ENCODE measurements at places on chromosomes 12 and 14.

GRCh38 chr14:57080691-57081090 is 188.0 kb downstream of the EXOC5 start:
- DNase-seq = no peak

GRCh38 chr14:102500158-102500662 is 9.4 kb downstream of the ANKRD9 start:
- DNase-seq = peak; percentile 59

GRCh38 chr14:105505101-105505500 is 14.1 kb downstream of the TEDC1 start:
- no peak for DNase-seq

DNA sequence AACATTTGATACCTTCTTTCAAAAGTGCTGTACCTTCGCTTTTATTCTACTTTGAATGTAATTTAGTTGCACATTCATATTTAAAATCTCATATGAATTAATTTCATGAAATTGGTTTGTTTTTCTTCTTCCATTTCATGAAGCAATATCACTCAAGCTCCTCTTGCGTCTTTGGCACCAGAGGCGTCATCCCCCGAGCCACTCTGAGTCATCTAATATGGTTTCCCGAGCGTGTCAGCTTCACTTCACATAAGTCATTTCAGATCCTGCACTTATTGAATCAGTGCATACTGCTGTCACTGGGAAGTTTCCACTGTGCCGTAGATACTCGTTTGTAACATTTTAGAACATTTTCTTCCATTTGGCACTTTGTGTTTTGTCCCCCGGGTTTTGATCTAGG is 105.6 kb downstream of the SLC25A47 start:
- DNase-seq = no peak

DNA sequence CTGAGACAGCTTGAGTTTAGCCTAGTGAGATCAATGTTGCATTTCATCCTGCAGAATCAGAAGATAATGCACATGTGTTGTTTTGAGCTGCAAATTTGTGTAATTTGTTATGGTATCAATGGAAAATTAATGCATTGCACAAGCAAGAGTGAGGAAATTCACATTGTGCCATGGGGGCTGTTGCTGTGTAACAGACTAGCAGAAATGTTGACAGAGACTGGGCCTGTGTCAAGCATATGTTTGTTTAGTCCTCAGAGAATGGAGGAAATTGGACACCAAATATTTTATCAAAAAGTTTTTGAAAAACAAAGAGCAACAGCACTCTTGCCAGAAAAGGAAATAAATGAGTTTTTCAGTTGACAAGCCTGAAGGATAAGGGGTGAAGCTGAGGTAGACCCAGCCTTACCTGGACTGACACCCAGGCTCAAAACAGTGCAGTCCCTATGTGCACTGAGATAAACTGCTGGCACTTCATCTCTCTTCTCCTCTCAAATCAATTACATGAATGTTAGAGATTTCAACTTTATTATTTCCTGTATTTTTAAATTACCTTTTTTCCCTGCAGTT is 1150.0 kb downstream of the FSCB start:
- DNase-seq = no peak

GRCh38 chr14:69404883-69405282 is 6.4 kb downstream of the SLC39A9 start:
- DNase-seq = no peak

DNA sequence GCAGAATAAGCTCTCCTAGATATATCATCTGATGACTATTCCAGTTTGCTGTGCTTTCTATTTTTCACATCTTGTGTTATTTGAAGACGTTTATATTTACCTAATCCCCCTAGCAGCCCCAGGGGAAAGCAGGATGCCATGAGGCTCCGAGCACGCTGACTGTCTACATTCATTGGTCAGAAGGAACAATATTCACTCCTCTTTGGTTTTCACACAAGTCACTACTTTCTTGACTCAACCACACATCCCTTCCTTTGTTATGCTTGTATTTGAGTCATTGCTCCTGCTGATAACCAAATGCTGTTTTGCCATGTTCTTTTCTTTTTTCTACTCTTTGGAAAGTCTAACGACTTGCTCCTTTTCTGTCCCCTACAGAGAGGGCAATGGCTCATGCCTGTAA is 86.5 kb upstream of the SLC38A2 start:
- no peak for DNase-seq

GRCh38 chr14:78074561-78074960 is 95.6 kb upstream of the NRXN3 start:
- no peak for DNase-seq

DNA sequence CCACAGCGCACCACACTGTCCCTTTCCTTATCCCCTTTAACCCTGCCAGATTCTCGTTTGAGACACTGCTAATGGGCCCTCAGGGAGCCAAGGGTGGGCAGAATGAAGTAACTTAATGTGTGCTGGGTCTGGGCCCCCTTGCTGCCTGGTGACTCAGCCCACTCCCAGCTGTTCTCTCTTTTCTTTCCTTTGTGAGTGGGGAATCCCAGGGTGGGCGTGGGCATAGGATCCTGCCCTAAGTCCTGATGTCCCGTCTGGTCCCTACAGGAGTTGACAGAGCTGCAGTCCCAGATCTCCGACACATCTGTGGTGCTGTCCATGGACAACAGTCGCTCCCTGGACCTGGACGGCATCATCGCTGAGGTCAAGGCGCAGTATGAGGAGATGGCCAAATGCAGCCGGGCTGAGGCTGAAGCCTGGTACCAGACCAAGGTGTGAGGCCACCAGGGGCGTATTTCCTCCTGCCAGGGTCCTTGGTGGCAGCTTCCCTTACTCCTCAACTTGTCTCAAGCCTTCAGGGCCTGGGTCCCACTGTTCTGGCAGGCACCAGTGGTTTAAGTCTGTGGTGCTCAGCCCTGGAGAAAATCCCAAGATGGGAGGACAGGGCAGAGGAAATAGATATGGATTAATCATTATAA is 8.3 kb downstream of the KRT7 start:
- no peak for DNase-seq

GRCh38 chr12:50635364-50635763 is 128.5 kb upstream of the ATF1 start:
- DNase-seq = no peak

- DNase-seq = no peak
These were observed 2.9 kb upstream of the PFDN5 start for GRCh38 chr12:53292426-53292825.

DNA sequence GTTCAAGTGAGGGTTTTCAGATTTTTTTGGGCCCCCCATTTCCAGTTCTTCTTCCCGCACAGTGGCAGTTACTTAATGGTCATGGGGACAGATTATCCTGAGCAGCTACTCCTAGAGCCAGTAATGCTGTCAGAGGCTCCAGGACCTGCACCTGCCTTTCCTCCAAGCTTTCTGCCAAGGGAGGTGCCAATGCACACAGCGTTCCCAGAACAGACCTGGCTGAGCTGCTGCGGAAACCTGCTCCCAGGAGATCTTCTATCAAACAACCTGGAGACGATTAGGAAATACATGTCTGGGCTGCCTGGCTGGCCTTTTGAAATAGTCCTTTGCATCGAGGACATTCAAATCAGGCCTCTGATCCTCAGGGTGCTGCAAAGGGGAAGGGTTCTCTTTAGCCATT is 120.9 kb downstream of the SLC8A3 start:
- DNase-seq = no peak

GRCh38 chr12:25924491-25925001 is 33.9 kb upstream of the RASSF8 start:
- DNase-seq = no peak

- DNase-seq = no peak
These were observed 26.4 kb downstream of the NOS1 start for GRCh38 chr12:117334855-117335587.

- no peak for DNase-seq
These were observed 48.7 kb upstream of the TRAF3 start for GRCh38 chr14:102728501-102728900.
